ENCODE measurements at places on chromosomes 1 and 21. TPM values are rescaled to one million over a fixed set of nuclear protein-coding genes. Genes with fewer than 3 reads are reported as not detected.

OPRD1 gene
- total RNA-seq: not detected

STX12 gene
- total RNA-seq: 45.6 TPM

ACAP3 gene
- 35.3 TPM for total RNA-seq

OR2L13 gene
- not detected for total RNA-seq

LRRC8C gene
- total RNA-seq: 1.8 TPM

All from esophagus mucosa (tissue), 1 donor.